T follicular helper cell (primary cell): ENCODE measurements at places on chromosomes 7 and 10.

- no peak for DNase-seq
Measured at GRCh38 chr10:6025683-6026255, 36.4 kb downstream of the IL2RA start.

DNA sequence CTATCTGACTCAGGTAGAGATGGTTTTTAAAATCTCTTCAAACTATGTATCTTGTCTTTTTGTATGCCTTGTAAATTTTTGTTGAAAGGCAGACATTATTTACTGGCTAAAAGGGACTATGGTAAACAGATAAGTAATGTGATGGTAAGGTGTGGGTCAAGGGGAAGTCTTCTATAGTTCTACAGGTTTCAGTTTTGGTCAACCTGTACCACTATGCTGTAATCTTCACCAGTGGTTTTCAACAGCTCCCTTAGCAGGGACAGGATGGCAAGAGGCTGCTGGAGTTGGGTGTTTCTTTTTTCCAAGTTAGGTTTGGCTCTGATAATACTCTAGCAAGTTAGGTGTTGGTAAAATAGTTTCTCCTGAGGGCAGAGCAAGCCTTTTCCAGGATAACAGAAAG is 32.7 kb upstream of the FZD8 start:
- no peak for DNase-seq

GRCh38 chr7:94174956-94175355 is 170.8 kb upstream of the BET1 start:
- no peak for DNase-seq

DNA sequence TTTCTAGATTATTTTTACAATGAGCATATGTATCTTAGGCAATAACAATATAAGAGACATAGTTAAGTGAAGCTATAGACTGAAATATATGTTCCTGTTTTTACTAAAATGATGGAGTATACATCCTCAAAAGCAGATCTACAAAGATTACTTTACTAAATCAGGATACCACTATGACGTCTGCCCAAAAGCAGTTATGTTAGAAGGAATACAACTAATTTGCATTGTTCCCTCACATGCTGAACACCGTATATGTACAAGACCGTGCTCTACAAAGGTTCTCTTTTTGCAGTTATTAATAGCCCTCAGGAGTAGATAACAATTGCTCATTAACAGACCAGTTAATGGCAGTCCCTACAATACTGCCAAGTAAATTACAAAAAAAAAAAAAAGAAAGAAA is 137.5 kb downstream of the CD36 start:
- DNase-seq = no peak

DNA sequence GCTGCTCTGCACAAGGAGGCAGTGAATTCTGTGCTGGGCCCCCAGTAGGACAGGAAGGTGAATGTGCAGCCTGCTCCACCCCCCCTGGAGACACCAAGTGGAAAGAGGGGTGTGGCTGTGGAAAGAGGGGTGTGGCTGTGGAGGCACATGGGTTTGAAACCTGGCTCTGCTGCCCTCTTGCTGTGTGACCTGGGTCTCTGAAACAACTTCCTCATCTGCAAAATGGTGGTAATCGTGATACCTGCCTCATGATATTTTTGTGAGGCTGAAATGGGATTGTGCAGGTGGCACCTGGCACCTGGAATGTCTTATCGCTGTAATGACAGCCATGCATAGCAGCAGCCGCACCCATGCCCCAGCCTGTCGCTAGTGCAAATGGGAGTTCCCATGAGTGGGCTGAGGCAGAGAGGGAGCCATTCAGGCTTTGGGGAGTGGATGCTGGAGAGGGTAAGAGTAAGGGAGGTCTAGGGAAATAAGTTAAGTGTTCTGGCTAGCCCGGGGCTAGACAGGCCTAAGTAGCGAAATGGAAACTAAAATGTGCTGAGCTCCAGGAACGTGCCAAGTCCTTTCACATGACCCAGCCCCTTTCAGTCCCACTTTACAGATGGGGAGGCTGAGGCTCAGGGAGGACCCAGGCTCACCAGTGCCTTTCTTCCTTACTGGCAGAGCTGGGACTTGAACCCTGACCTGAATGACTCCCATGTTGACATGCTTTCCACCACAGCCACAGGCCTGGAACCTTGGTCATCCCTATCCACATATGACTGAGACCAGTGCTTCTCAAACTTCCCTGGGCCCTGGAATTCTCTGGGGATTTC is 35.0 kb downstream of the C10orf105 start:
- DNase-seq = no peak

DNA sequence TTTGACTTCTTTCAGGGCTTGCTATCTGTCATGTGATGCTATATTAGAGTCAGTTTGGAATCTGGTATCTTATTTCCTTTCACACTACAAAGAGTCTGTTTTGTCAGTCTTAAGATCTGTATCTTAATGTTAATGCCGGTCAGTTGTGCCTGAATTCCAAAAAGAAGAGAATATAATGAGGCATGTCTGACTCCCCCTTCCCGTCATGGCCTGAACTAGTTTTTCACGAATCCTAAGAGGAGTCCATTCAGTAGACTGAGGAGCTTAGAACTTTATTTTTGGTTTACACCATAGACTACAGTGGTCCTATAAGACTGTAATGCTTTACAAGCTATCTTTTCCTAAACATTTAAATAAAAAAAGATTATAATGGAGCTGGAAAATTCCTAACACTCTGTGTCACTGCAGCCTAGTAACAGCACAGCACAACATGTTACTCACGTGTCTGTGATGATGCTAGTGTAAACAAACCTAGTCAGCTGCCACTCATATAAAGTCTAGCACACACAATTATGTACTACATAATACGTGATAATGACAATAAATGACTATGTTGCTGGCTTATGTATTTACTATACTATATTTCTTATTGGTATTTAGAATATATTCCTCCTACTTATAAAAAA is 50.6 kb downstream of the VPS41 start:
- DNase-seq = no peak
